ENCODE measurements at places on chromosomes 12 and 14. TPM values are rescaled to one million over a fixed set of nuclear protein-coding genes. Genes with fewer than 3 reads are reported as not detected.

The MSRB3 gene
- 7.2 TPM for polyA plus RNA-seq

The GCH1 gene
- polyA plus RNA-seq = 10.7 TPM

The RILPL2 gene
- 2.5 TPM for polyA plus RNA-seq

The METTL25 gene
- polyA plus RNA-seq = 7.0 TPM

The CINP gene
- 39.2 TPM for polyA plus RNA-seq

The PROX2 gene
- not detected for polyA plus RNA-seq

The MAPK1IP1L gene
- 114 TPM for polyA plus RNA-seq

DNA sequence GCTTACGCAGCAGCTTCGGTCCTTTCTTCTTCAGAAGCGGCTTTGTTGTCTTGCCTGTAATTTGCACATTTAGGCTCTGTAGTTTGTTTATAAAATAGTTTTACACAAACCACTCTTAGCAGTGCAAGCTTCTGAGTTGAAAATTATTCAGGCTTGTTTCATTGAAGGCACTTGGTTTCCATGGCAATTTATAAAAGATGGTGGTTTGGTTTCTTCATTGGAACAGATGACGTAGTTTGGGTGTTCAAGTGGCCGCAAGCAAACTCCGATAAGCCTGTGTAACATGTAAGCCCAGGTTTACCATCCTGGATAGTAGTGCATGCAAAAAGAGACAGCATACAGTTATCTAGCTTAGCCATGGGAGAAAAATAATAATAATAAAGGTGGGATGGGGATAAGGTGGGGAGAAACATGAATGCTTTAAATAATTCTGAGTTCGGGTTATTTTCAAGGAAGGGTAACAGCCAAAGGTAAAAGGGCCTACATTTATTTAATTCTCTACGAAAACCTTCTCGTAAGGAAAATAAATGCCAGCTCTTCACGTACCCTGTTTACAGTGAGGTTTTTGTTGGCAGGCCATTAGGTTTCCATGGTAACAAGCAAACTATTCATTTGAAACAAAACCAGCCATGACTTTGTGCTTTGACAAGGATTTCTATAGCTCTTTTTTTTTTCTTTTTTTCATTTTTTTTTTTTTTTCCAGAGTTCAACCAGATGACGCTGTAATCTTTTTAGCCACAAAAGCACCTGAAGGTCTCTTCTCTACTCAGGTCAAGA, 189.6 kb upstream of the RPL10L start:
- DNase-seq = no peak

DNA sequence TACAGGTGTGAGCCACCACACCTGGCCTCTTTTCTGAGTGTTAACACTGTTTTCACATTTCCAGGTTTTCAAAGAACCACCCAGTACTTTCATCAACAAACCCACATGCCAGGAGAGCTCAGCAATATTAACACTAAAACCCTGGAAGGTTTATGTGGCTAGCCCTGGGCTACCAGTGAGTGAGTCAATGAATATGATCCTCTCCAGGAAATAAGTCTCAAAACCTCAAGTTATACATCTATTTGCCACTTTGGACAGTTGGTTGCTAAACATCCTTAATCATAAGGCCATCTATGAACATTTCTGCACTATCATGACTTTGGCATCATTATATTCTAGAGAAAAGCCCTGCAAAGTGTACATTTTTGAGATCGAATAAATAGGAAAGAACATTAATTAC, 6.3 kb upstream of the CDKL1 start:
- no peak for DNase-seq

DNA sequence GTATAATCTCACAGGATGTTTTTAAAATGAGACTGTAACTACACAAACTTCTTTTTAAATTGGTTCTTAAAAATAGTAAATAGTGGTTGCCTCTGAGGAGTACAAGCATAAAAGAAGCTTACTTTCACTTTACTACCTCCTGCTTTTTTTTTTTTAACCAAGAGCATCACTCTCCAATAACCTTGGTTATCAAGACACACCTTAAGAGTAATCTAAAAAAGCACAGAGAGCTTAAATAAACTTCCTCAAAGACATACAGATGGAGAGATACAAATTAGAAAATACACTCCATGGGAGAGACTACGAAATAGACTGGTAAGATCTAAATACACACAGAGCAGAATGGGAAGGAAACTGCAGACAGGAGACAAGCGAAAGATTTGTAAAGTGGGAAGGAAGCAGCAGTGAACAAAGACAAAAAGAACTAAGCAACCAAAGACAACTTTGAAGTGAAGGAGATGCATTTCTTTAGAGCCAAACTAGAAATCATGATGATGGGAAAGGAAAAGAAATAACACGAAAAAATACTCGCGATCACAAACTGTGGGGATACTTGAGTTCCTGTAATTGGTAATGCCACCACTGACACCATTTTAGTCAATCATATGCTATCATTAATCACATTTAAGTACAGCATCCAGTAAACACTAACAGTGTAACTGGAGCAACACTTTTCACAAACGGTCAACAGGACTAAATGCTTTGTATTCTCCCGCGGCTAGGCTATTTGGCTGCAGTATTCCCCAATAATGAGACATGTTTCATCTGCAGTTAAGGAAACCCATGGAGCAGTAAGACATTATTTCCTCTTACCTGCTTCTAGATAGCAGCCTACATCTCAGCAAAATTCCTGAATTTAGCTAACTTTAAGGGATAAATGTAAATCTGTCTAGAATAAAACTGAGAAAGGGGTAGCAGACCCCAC, 8.2 kb downstream of the SINHCAF start:
- DNase-seq = no peak

DNA sequence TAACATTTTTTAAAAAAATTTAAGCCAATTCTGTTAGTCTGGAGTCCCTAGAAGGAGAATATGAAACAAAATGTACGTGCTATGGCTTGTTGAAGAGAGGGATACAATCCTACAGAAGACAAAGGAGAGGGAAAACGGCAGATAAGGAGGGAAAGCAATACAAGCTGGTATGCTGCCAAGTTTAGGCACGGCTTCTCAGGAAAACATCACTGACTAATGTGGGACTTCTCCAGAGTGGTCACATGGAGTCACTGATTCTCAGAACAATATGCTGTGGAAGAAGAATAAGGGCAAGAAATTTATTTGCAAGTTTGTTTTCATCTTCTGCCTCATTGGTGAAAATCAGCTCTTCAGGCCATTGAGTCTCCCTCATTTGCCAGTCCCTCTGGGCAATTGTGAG, 22.9 kb upstream of the NR1H4 start:
- DNase-seq = peak; percentile 57

DNA sequence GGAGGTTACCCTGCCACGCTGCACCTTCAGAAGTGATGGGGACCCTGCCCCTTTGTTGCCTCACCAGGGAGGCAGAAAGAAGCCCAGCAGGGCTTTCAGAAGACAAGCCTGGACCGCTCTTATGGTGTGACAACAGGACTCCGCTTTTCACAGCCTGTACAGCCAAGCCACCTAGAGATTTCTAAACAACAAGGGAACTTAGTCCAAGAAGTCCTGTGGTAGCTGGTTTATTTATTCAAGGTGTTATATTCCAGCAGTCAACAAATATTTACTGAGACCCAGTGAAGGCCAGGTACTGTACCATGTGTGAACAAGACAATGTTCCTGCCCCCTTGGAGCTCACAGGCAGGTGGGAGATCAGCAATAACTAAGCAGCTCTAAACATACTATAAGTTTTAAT, 4.0 kb upstream of the TMEM229B start:
- no peak for DNase-seq

- DNase-seq = peak; percentile 50
Observed at GRCh38 chr12:2783936-2784600, 10.7 kb upstream of the FKBP4 start.

DNA sequence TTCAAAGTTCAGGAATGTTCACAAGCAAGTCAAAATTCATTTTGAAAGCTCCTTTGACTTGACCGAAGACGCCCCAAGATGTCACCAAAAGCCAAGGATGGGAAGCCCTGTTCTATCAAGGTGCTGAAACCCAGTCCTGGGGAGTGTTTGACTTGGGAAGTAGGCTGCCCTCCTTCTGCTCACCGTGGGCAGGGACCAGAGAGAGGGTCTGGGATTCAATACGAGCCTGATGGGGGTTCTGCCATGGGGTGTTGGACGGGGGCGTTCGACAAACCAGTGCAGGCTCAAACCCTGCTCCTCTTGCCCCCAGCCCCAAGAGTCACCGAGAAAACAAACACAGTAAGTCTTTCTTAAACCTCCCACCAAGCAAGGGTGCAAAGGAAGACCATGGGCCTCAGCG, 150.1 kb upstream of the DIO3 start:
- DNase-seq = no peak

DNA sequence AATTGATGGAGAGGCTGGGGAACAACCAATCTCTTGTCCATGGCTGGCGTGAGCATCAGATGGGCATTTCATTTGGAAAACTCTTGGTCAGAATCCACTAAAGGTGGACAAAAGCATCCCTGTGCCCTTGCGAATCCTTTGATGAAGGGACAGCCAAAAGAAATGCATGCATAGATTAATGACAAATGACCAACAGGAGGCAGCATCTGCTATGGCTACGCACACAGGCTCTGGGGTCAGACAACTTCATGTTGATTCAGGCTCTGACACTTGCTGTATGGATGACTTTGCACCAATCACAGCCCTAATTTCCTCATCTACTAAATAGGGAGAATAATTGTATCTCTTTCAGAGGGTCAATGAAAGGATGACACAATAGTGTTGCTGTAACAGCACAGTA, 117.5 kb downstream of the ASCL4 start:
- no peak for DNase-seq

GRCh38 chr12:89756585-89757398, 48.2 kb upstream of the ATP2B1 start:
- DNase-seq = peak; percentile 39

GRCh38 chr14:91947475-91948184, at the start of gene FBLN5:
FBLN5 (minus strand) TSS chr14:91947694; CDS start chr14:91947229, 465 bp downstream.
- peak; percentile 63 for DNase-seq

DNA sequence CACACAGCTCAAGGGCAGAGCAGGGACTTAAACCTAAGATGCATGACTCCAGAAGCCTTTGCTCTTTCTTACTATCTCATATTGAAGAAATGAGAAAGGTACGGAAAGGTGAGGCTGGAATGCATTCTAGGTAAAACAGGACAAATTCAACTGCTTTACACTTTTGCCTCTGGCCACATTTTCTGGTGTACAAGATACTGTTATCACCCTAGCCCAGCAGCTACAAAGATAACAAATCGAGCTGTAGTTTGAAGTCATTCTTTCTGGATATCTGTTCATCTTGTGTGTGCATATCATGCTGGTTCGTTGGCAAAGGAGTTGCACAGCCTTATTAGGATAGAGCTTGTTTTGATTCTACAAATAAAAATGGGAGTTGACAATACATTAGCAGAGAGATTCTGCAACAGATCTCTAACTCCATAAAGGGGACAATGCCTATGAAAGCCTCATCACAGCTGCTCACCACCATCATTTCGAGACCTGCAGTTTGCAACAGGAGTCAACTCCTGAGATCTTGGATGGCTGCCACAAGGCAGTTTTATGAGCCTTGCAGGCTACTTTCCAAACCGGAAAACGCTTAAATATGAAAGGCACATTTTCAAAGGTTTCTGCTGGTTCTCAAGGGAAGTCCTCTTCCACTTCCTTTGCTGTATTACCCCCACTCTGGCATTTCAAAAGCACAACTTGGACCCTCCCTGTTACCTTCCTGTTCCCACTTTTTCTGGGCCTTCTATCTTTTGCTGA, 64.9 kb downstream of the STXBP6 start:
- no peak for DNase-seq

DNA sequence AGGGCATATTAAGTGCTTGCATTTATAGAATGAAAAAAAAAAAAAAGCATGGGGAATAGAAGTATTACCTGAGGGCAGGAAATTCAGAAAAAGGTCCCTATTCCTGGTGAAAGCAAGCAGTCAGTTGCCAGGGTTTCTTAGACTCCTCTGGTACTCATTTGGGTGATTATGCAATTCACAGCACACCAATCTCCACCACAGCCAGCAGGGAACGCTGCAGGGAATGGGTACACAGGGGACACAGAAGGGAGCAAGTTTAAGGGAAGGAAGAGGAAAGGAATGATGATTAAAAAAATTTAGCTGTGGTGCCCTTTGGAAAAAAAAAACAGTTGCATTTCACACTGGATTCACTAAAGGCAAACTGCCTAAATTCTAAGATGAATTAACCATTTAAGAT, 14.2 kb downstream of the BLTP3B start:
- DNase-seq = peak; percentile 34

GRCh38 chr12:13229504-13229903, 33.0 kb downstream of the EMP1 start:
- no peak for DNase-seq

Data from adrenal gland (tissue), 19 donors.